ENCODE measurements at places on chromosomes 2 and 18. TPM values are rescaled to one million over a fixed set of nuclear protein-coding genes. Genes with fewer than 3 reads are reported as not detected.

The OTX1 gene
- 0.24 TPM for polyA plus RNA-seq

The EMILIN2 gene
- 8.1 TPM for polyA plus RNA-seq

The CCDC102B gene
- polyA plus RNA-seq, result 1.1 TPM

The ABCG5 gene
- polyA plus RNA-seq, result not detected

The CDH7 gene
- 0.67 TPM for polyA plus RNA-seq

The FRZB gene
- polyA plus RNA-seq, result 4.4 TPM

The CD207 gene
- not detected for polyA plus RNA-seq

The KCNIP3 gene
- 0.33 TPM for polyA plus RNA-seq

The NCKAP5 gene
- 0.27 TPM for polyA plus RNA-seq

The ABCB11 gene
- not detected for polyA plus RNA-seq

The TBR1 gene
- polyA plus RNA-seq, result not detected

The C2orf15 gene
- polyA plus RNA-seq, result 3.0 TPM

The PROKR1 gene
- polyA plus RNA-seq, result 1.3 TPM

The APOB gene
- polyA plus RNA-seq, result 0.08 TPM

The B3GNT7 gene
- polyA plus RNA-seq, result 26.4 TPM

The MOGAT1 gene
- polyA plus RNA-seq, result 0.11 TPM

The DLX1 gene
- 0.05 TPM for polyA plus RNA-seq

The GKN1 gene
- polyA plus RNA-seq, result not detected

The SCG2 gene
- polyA plus RNA-seq, result 0.27 TPM

The SERPINB11 gene
- polyA plus RNA-seq, result not detected

The FHOD3 gene
- polyA plus RNA-seq, result 7.6 TPM

The PDE1A gene
- not detected for polyA plus RNA-seq

The BMP10 gene
- not detected for polyA plus RNA-seq

The D2HGDH gene
- 9.8 TPM for polyA plus RNA-seq

The VSNL1 gene
- polyA plus RNA-seq, result 49.4 TPM

The SMYD1 gene
- 0.06 TPM for polyA plus RNA-seq

The CMPK2 gene
- polyA plus RNA-seq, result 0.46 TPM
